Stimulated activated CD4-positive, alpha-beta T cell treated with anti-CD3 and anti-CD28 coated beads, Interleukin-1b, Interleukin-23, amount 100 ng/mL, for 1 hour (primary cell): ENCODE measurements at places on chromosomes 7 and 10.
A peak's percentile ranks its signal among the peaks of the same experiment; 100 is the strongest.

GRCh38 chr7:134710854-134711624, 64.4 kb downstream of the BPGM start:
- DNase-seq: peak; percentile 26

DNA sequence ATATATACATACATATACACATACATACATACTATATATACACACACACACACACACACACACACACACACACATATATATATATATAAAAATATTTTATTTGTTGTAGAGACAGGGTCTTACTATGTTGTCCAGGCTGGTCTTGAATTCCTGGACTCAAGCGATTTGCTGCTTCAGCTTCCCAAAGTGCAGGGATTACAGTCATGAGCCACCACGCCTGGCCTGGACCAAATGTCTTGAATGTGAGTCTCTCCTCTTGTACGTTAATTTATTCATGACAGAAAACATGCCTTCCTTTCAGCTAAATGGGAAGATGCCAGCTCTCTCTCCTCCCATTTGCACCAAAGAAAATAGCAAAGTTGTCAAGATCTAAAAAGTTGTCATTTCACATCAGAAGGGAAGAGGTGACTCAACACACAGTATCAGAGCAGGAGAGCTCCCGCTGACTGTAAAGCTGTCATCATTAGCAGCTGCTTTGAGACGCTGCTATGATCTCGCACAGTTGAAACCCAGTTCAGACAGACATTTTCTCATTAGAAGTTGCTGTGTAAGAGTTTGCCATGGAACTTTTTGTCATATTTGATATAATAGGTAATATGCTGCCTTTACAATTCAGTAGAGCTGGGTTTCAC, 224.3 kb downstream of the SFMBT2 start:
- DNase-seq: no peak

GRCh38 chr10:26438534-26439341, 597 bp downstream of the APBB1IP start:
- peak; percentile 55 for DNase-seq

DNA sequence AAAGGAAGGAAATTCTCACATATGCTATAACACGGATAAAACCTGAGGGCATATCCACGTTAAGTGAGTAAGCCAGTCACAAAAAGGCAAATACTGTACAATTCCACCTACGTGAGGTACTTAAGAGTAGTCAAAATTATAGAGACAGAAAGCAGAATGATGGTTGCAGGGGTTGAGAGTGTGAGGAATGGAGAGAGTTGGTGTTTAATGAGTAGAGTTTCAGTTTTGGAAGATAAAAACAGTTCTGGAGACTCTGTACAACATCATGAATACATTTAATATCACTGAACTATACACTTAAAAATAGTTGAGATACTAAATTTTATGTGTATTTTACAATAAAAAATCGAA, 95.1 kb downstream of the SNX13 start:
- no peak for DNase-seq

GRCh38 chr10:15859906-15860691, at the start of gene MINDY3:
Gene MINDY3, minus strand, starts transcription at chr10:15860507. Its CDS starts 208 bp downstream, at chr10:15860299.
- peak; percentile 45 for DNase-seq

DNA sequence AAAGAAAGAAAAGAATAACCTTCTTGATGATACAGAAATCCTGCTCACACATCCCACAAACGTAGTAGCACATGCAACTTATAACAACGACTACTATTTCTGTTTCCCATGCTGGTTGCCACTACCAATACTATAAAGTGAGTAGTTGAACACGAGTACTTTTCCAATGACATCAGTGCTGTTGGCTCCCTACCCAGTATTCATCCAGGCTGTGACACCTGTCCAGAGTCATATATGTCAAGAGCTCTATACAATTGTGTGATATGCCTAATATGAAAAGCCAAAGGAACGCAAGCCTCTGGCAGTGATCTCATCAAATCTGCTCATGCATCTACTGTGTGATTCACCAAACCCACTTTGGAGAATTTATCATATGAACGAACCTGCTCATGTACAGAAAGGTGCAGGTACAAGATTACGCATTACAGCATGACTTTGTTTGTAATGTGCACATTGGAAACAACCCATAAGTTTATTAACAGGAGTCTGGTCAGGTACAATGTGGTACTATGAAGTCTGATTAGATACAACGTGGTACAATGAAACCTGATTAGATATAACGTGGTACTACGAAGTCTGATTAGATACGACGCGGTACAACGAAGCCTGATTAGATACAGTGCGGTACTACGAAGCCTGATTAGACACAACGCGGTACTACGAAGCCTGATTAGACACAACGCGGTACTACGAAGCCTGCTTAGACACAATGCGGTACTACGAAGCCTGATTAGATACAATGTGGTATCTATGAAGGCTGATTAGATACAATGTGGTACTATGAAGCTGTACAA, 5.8 kb upstream of the ITIH5 start:
- no peak for DNase-seq

DNA sequence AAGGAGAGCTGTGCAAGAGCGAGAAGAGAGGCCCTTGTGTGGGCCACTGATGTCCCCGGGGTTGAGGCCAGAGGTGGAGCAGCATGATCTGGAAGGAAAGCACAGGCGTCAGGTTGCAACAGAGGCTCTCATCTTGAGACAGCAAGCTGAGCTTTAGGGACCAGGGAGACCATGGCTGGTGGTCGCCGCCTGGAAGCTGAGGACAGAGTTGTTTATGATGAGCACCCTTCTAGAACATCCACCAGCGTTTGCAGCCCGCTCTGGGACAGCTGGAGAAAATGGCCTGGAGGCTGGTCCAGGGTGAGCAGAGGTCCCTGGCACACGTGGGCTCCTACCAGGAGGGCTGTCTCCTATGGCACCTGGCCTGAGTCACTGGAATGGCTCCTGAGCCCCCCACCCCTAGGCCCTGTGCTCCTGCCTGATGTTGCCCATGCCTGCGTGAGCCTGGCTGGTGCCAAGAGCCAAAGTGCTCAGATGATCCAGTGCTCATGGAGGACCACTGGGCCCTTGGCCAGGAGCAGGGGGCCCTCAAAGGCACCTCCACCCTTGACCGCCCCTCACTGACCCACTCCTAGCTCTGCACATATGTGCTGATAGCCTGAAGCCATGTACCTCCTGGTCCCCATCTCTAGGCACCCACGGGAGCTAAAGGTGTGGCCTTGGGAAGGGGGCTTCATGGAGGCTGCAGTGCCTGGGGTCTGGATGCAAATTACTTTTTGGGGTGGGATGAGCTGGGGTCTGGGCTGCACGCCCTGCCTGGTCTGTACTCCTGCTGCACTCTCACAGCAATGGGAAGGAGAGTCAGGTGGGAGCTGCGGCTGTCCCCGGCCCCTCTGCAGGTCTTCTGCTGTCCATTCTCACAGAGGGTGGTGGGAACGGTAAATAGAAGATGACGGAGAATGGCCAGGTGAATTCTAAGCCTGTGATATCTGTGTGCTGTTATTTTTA, 40.1 kb upstream of the RET start:
- no peak for DNase-seq

DNA sequence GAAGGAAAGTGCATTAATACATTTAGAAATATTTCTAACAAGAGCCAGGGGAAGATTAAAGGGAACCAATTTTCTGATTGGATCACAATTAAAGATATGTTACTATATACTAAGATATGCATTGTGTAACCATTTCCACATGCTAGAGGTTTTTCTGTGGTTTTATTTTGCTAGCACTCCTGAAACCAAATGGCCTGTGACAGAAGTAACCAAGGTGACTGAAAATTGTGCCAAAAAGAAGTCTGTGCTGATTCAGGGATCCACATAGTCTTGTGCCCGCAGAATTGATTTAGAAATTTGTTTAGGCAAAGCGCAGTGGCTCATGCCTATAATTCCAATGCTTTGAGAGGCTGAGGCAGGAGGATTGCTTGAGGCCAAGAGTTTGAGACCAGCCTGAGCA, 1.8 kb downstream of the CC2D2B start:
- no peak for DNase-seq
